ENCODE measurements at places on chromosomes 3 and 15.

DNA sequence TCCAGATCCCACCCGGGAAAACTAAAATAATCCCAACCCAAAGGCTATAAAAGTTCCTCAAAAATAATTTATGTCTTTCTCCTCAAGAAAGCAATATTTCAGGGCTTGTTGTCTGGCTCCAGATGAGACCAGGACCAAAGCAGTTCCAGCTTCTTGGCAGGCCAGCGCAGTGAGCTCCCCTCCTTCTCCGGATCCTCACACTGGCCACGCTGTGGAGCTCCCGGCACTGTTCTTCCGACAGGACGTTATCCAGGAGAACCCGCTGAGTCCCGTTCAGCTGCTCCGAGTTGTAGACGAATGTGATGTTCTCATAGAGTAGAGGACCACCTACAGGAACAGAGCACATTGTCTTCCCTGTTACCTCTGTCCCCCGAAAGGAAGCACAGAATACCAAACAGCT is 146.3 kb downstream of the P3H2 start:
- DNase-seq, result no peak

DNA sequence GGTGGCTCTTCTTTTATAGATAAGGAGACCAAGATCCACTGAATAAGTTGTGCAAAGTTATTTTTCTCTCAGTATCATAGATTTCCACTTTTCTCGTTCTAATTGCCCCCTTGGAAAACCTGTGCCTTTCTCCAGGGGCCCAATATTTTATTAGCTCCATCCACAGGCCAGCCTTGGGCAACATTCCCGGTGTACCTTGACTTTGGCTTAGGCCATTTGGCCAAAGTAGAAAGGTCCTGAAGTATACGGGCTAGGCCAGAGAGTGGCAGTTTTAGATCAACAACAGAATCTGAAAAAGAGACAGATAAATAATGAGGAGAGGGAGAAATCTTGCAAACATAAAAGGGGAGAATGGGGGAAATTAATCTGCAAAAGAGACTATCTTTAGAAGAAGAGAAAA is 91.7 kb upstream of the CHMP2B start:
- no peak for DNase-seq

GRCh38 chr3:44905446-44906157 is 31.2 kb downstream of the TGM4 start:
- no peak for DNase-seq

GRCh38 chr3:44050101-44050500 is 191.6 kb upstream of the TOPAZ1 start:
- no peak for DNase-seq

DNA sequence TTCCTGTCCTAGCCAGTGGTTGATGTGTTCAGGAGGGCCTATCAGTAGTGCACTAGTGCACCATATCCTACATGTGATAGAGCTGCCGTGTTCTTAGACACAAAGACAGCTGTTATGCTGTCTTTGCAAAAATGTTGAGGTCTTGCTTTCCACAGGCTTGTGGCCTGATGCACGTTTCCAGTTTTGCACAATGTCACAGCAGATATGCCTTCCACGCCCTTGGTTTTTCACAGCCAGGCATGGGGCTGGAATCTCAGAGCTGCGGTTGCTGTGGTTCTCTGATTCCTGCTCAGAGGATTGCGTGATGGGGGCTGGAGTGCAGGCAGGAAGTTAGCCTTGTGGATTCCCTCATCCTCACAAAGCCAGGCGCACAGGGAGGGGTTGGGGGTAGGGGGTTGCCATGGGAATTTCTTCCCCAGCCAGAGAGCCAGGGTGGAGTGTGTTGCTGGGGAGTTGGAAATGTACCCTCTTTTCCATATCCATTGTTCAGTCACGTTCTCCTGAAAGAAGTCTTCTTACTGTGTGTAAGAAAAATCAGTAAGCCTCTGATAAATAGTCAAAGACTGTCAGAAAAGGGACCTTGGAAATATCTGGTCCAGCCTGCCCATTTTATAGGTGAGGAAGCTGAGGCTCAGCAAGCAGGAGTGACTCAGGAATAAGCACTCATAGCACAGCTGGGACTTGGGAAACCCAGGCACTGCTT is 79.4 kb downstream of the SMAD3 start:
- no peak for DNase-seq

DNA sequence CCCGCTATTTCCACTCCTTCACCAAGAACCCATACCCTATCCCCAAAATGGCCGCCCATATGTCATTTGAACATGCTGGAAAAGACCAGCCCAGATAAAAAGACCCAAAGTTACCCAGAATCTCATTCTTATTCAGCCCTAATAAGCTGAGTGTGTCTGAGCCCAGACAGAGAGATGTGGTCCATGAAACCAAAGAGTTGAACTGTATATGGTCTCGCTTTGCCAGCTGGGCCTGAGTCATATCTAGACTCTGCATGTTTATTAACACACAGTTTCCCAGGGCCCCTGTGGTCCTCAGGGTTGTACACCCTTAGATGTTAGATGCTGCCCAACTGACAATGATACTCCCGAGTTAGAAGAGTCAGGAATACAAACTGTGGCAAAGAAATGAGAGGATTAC is 201.9 kb upstream of the STRIT1 start:
- DNase-seq, result no peak

DNA sequence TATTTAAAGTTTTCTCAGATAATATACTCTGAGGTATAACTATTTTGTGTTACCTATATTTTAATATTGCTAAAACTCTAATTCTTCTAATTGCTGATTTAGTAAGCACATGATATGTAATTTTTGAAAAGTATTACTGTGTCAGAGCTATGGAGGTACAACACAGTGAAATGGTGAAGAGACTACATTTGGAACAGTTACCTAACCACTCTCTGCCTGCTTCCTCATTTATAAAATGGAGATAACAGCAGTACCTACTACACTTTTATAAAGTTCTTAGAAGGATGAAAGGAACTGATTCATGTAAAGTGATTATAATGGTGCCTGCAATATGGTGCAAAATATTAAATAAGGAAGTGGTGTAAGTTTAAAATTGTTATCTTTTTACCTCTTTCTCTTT is 16.3 kb upstream of the NEK10 start:
- DNase-seq, result no peak

GRCh38 chr3:21435871-21436270 is 315.1 kb downstream of the ZNF385D start:
- peak; percentile 79 for DNase-seq

- no peak for DNase-seq
Observed at GRCh38 chr3:105584003-105584790, 217.5 kb downstream of the ALCAM start.

GRCh38 chr3:23879485-23879884 is 37.3 kb downstream of the NKIRAS1 start:
- DNase-seq, result no peak

DNA sequence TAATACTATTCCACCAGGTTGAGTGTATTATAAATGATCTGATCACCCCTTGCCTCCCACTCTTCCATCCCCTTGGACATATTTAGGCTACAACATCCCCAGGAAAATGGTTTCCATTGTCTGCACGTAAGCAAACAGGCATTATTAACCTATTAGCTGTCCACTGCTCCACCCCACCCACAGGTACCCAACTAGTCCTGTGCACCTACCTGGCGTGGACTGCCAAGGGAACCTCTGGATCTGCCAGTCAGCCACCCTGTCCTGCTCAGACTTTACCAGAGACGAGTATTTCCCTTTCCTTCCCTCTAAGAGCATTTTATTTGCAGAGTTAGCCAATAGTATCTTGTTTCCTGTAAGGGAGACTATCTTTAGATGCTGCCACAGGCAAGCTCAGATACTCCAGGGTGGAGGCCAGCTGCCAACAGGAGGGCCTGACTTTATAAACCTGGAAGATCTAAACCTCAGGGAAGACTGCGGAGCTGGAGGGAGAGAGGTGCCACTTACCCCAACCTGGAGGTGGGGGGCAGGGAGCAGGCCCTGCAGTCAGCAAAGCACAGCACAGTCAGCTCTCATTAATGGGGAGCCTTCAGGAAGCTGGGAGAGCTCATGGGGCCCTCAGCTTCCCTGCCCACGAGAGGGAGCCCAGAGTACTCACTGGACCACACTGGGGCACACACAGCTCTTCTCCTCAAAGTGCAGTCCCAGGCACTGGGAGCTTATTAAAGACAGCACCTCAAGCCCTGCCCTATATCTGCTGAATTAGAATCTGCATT is at the start of gene CX3CR1:
Gene CX3CR1 (minus strand): TSS at position 292 of the 773 bp plus-strand sequence. CDS start 13,527 bp downstream, outside the sequence.
- DNase-seq, result no peak

GRCh38 chr15:41606997-41607396 is 48.0 kb downstream of the TYRO3 start:
- peak; percentile 95 for DNase-seq

DNA sequence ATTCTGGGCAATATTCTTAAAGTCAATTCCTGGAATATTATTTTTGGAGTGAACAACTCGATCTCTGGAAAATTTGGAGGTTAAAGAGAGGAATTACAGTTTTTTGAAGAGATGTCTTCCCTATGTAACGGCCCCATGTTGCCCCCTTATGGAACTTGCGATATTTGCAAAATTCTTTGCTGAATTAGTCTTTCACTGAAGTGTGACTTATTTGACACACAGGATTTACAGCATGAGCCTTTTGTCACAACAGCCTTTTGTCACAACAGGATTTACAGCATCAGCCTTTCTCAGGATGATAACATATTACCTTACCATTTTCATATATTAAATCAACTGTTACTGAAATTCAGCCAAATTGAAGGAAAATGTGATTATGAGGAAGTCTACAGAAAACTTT is 37.8 kb upstream of the SPTSSB start:
- DNase-seq, result peak; percentile 43

DNA sequence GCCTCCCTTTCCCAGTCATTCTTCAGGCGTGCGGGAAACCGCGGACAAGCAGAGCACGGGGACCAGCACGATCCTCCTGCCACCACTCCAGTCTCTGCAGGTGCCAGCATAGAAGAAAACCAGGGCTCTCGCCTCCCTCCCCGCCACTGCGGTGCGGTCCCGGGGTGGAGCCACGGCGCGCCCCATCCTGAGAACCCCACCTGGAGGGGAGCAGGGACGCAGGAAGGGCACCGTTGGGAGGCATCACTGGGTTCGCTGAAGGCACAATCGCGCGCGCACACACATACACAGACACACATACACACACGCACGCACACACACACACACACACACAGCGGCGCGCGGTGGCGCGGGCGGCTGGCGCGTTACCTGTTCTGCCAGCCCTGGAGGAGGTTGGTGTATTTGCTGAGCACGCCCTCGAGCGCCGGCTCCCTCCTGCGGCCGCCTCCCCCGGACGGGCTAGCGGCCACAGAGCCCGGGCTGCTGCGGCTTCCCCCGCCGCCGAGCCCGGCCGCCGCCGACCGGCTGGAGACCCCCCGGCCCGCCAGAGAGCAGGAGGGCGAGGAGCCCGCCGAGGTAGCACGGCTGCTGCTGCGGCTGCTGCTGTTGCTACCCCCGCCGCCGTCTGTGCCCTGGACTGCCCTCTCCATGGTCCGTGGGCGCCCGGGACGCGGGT is 394 bp downstream of the OSBPL10 start:
- no peak for DNase-seq

GRCh38 chr3:193400304-193400703 is 21.8 kb upstream of the ATP13A5 start:
- no peak for DNase-seq

- DNase-seq, result no peak
Observed at GRCh38 chr3:193828477-193828876, 235.5 kb downstream of the OPA1 start.

GRCh38 chr3:18351823-18352744 is 73.1 kb downstream of the SATB1 start:
- DNase-seq, result no peak

GRCh38 chr3:72336821-72337479 is 511.3 kb downstream of the SHQ1 start:
- peak; percentile 61 for DNase-seq

- peak; percentile 83 for DNase-seq
Observed at GRCh38 chr15:48939648-48940047, 24.1 kb downstream of the SHC4 start.

DNA sequence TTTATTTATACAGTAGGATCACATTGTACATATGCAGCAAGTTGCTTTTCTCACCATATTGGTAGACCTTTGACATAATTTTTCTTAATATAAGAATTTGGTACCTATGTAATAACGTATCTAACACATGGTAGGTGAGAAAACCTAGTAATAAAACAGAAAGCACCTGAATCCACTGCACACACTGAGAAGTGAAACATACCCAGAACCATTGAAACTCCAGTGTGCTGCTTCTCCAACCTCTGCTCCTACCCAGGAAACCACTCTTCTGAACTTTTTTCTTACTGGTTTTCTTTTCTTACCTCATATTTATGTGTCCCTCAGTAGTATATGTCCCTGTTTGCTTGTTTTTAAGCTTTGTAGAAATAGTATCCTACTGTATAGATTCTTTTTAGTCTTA is 293.0 kb downstream of the UBE2E2 start:
- no peak for DNase-seq

GRCh38 chr3:139522421-139522820 is 17.1 kb downstream of the RBP1 start:
- no peak for DNase-seq

GRCh38 chr3:131501949-131502348 is 822 bp downstream of the MRPL3 start:
- DNase-seq, result no peak

- DNase-seq, result peak; percentile 20
Observed at GRCh38 chr15:32784581-32784980, 66.8 kb downstream of the GREM1 start.

DNA sequence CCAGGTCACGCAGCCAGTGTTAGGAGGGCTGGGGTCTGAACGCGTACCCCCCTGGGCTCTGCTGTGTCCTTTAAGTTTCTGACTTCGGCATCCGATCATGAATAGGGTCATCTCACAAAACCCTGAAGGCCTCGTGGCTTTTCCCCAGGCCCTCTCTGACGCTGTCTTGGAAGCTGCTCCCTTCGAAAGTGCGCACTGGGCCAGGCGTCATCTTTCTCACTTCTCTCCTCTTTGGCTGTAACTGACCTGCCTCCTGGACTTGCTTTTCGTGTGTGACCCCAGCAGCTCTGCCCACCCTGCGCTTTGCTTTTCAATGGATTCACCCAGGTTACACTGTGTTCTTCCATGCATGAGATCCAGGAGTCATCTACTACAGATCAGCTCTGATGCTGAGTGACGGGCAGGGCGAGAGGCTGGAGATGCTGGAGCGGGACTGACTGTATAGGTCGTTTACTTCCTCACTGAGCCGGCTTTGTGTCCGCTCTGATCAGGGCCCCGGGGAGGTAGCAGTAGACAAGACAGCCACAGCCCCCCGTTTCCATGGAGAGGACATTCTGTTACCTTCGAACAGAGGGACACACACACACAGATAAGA is 45.0 kb upstream of the PCSK6 start:
- DNase-seq, result no peak

DNA sequence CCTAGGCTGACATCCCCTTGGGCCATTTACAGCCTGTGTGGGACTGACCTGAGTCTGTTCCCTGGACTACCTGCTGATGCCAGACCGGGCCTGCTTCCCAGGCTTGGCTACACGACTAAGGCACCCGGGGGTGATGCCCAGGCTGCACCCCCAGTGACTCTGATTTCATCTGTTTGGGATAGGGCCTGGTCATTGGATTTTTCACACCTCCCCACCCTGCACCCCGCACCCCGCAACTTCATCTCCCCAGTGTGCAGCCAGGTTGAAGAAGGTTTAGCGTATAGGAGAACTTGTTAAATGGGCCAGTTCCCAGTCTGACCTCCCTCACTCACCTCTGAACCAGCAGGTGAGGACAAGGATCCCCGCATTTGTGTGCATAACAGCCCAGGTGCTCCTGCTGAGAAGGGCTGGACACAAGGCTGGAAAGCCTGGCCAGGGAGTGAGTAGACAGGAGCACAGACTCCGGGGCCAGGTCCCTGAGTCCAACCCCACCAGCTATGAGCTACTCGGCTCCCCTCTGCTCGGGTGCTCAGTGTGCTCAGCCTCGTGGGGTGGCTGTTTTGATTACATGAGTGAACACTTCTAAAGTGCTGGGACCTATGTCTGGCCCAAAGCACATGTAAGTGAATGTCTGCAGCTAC is 18.5 kb downstream of the SLC6A20 start:
- DNase-seq, result no peak
